ENCODE measurements at places on chromosomes 3 and 15.

DNA sequence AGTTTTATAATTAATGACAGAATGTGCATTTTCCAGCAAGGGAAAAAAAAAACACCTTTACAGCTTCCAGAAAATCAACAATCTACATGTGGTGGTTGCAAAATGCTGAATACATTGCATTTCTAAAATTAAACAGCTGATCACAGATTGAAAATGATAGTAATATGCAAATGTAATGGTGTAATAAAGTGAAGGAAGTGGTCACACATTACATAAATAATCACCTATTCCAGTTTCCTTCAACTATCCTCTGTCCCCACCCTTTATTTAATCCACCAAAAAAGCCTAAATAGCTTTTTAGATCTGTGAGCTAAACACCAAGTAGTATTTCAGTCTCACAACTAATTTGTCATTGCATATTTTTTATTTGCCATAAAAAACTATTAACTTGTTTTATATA is 110.5 kb downstream of the PEAK1 start:
- DNase-seq: no peak

DNA sequence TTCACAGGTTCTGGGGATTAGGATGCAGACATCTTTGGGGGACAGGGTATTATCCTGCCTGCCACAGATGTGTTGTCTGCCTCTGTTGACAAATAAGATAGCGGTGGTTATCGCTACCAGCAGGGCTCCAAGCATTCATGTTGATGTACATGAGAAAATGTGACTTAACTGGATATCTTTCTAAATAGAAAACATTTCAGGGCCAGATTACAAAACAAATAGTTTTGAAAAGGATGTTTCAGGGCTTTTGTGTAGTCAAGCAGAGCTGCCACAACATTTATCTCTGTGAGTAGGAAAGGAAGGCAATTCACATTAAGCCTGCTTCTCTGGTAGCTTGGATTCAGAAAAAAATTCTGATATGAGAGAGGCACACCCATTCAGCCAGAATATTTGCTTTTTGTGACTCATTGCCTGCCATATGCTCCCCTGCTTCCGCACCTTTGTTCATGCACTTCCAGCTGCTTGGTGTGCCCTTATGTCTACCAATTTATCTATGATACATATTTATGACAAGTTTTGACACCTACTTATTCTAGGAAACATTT is 22.8 kb downstream of the PLS1 start:
- DNase-seq: peak; percentile 47

GRCh38 chr3:14374444-14374883 is 27.9 kb upstream of the SLC6A6 start:
- no peak for DNase-seq

DNA sequence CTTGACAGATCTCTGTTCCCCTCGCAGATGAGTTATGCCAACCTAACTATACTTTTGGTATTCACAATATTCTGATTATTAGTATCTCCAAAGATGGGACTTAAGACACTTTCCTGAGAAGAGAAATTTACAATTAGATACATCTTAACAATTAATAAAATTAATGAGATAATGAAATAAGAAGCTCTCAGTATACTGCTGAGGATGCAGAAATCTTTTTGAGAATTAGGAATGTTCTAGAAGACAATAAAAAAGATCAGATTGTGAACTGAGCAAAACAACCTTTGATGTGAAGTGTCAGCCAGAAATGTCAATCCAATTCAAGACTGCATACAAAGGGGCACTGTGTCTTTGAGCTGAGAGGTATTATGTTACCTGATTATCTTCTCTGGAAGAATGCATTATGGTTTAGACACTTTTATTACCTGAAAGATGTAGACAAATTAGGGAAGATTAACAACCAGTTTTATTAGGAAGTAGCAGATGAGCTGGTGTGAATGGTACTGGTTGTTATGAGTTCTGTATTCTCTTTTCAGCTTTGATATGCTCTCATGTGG is 262.9 kb downstream of the TIGIT start:
- no peak for DNase-seq

GRCh38 chr15:31219221-31219620 is 107.4 kb upstream of the KLF13 start:
- DNase-seq: no peak

DNA sequence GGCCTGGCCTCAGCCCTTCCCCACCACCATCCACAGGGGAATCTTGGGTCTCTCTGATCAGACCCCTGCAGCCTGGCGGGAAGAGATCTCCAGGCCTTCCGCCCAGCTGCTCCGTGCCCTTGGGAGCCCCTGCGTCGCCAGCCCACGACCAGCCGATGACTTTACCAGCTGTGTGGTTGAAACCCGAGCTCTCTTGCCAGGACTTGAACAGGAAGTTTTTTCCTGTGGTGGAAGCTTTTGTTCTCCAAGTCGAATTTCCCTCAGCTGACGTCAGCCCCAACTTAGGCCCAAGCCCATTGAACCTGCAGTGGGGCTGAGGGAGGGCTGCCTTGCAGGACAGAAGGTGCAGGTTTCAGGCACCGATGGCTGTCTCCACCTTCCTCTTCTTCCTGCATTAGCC is 51.7 kb upstream of the SMAD3 start:
- DNase-seq: no peak

- no peak for DNase-seq
Measured at GRCh38 chr3:112390783-112391641, 58.1 kb downstream of the CD200 start.

DNA sequence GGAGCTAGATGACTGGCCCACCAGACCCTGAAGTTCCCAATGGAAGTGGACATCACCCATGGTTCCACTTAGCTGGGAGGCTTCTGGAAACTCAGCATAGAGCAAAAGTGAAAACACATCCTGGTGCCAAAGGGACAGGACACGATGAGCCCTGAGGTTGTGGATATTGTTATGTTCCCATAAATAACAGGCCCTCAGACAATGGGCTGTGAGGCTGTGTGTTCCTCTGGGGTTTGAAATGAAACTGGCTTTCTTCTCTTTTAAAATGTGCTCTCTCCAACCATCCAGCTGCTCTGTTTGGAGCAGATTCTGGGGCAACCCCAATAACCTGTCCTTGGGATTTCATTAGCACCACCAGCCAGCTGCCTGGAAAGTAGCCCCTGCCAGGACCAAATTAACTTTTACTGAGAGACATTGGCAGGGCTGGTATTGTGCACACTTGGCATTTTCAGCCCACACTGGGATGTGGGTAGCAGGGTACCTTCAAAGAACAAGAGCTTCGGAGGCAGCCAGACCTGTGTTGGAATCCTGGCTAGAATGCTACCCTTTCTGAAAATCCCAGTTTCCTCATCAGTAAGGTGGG is 97.5 kb downstream of the DNAJB8 start:
- DNase-seq: no peak

DNA sequence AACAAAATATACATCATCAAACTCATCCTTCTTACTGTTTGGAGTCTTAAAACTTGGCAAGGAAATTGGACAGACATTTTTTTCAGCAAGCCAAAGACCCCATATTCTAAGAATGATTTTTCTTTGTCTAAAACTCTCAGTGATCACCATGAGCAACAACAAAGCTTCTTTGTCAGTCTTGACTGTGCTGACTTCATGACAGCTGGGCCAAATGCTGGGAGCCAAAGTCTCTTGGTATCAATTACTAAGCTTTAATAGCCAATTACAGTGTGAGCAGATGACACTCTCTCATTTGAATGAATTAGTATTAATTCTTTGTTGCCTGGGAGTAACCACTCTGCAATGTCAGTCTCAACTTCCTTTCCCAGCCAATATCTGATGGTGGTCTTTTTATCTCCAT is 48.1 kb upstream of the GK5 start:
- DNase-seq: no peak

DNA sequence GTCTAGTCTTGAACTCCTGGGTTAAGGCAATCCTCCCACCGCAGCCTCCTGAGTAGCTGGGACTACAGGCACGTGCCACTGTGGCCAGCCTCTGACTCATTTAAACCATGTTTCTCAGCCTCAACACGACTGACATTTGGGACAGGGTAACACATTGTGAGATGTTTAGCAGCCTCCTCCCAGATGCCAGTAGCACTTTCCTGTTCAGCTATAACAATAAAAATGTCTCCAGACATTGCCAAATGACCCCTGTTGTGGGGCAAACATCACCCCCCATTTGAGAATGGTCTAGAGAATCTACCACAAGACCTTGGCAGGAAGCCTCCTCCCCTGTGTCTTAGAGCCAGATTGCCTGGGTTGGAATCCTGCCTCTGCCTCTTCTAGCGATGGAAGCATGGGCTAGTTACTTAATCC is 8.4 kb downstream of the TMEM40 start:
- DNase-seq: no peak

DNA sequence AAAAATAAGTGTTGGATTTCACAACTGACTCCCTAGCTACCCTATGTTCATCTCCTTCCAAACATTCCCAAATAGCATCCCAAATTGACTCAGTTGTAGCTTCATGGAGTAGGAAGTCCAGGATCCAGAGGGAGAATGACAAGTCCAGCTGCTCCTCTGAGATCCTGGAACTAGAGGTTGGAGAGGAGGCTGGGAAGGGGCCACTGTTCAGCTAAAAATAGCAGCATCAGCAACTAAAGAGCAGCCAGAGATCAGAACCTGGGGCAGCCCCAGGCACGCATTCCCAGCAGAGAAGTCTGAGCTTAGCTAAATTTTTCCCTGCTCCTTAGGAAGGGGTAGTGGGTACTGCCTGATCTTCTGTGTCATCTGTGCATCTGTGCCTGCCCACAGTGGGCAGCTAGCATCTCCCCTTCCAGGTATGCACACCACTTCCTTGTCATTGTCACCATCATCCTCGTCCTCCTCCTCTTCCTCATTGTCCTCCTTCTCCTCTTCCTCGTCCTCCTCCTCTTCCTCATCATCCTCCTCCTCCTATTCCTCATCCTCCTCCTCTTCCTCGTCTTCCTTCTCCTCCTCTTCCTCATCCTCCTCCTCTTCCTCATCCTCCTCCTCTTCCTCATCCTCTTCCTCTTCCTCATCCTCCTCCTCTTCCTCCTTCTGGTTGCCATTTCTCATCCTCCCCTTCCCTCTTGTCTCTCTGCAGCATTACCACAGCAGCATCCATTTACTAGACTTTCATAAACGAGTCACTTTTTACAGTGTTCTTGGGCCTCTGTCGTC is 152.3 kb upstream of the ROPN1 start:
- DNase-seq: no peak

DNA sequence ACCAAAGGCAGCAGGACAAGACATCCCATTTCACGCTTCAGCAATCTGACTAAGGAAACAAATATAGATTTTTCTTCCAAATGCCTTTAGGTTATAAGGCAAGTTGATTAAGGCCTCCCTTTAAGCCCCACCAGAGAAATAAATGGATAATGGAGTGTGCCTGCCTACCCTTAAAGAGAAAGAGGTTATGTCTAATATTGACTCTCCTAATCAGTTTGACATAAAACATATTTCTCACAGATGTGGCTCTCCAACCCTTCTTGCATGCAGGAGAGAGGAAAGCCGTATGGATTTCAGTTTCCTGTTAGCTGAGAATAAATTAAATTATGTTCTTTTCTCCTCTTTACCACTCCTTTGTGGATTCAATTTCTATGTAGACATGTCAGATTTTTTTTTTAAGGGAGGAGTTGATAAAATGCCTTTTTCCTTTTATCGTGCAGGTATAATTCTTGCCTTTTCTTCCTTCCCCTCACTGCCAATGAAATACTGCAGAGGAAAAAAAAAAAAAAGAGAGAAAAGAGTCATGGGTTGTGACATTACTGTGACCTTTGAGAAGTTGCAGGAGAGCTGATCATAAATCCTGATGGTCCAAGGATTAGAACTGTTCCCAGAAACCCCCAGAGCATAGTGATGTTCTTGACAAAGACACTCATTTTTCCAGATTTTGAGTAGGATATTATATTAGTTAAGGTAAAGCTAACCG is 355.3 kb upstream of the SLCO3A1 start:
- no peak for DNase-seq

DNA sequence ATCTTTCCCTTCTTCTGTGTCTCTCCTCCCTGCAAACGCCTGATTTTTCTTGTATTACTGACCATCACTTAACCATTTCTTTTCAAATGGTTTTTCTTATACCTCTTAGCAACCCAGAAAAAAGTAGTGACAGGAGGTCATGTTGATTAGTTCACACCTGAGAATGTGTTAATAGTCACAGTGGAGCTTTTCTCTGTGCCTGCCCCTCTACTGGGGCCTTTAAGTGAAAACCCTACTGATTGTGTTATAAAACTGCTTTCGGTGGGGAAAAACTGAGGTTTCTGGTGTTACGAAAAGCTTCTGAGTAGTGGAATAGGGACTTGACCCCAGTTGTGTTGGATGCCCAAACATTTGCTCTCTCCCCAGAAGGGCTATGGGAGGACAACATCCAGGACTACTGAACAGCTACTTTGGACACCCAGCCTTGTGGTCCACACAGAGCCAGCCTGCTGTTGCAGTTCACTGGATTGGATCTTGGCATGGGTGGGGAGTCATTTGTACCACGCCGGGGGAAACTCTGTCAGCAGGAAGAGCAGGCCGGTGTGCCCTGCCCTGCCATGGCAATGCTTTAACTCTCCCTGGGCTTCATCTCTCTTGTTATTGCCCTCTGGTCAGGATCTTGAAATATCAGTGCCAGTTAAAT is 10.3 kb downstream of the GPR87 start:
- no peak for DNase-seq

- no peak for DNase-seq
Measured at GRCh38 chr3:177451864-177452830, 254.9 kb upstream of the TBL1XR1 start.

GRCh38 chr15:93486407-93487117 is 397.6 kb upstream of the RGMA start:
- DNase-seq: no peak

- DNase-seq: no peak
Measured at GRCh38 chr3:160245261-160245800, 20.1 kb downstream of the C3orf80 start.

- DNase-seq: no peak
Measured at GRCh38 chr3:106640353-106640752, 736.9 kb upstream of the CCDC54 start.

DNA sequence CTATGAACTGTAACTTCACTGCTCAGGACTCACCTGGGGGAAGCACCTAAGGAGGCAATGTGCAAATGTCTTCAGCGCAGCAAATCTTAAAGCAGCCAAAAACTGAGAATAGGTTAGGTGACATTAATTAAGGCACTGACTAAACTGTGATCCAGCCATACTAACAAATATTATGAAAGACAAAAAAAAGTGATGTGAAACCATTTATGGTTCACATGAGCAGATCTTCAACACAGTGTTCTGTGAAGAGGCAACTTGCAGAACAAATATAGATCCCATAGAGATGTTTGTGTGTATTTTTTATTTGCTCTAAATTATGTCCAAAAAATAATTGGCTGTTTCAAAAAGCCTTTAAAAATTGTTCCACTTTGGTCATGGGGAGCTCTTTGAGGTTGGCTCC is 24.1 kb upstream of the MITF start:
- no peak for DNase-seq

All from mucosa of gallbladder (tissue), 1 donor.